ENCODE measurements at places on chromosomes 12 and 14.
A peak's percentile ranks its signal among the peaks of the same experiment; 100 is the strongest.

DNA sequence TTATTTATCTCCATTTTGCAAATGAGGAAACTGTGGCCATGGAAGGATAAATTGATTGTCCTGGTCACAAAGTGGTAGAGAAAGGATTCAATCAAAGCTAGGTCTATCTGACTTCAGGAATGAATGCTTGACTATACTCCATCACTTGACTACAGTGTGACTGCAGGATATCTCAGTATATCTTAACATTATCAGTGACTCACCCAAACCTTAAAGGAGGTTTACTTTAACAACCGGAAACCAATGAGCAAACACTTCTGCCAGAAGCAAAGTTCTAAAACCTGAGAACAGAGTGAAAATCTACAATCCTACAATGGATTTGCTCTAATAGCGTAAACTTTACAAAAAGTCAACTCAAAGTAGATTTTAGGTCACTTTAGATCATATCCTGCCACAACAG, 277.0 kb downstream of the CEP128 start:
- DNase-seq, result no peak

DNA sequence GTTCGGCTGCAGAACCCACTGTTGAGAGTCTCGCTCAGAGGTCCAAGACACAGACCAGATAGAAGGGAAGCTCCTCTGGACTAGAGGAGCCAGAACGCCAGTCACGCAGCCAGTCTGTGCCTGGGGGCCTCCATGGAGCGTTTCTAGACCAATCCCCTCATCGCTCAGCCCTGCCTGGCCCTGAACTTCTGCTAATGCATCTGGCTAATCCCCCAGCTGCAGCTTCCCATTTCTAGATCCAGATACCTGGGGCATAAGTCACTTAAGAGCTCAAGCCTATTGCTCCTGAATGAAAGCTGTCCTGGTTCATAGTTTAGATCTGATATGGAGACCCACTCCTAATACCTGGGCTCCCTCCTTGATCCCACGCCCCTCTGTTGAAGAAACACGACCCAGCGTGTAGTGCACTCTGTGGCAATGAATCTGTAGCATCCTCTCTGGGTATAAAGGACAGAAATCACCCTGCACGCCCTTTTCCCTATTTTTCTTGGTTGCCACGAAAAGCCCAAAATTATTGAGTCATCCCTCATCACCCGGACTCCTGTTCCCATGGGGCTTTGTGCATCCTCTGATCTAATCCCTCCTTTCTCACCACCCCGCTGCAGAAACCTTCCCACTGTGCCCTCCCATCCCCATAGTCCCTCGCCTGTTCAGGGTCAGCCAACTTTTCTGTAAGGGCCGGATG, 341.6 kb upstream of the FKBP4 start:
- no peak for DNase-seq

GRCh38 chr14:91752961-91753360, 21.1 kb upstream of the CATSPERB start:
- no peak for DNase-seq

DNA sequence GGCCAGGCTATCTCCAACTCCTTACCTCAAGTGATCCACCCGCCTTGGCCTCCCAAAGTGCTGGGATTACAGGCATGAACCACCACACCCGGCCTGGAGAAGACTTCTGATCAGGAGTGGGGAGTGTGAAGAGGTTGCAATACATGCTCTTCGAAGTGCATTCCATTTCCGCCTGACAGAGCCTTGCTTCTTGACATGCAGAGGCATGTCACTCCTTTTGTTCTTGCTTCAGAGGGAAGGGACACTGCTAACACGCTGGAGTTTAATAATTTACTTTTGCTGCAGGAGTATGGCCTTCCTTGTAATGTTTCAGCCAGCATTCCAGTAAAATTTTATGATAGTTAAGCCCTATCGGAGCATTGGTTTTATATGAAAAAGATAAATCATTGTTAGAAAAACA, 74.9 kb downstream of the SLC25A47 start:
- DNase-seq, result peak; percentile 60

- no peak for DNase-seq
These were observed 178.9 kb upstream of the FKBP4 start for GRCh38 chr12:2615665-2616402.

DNA sequence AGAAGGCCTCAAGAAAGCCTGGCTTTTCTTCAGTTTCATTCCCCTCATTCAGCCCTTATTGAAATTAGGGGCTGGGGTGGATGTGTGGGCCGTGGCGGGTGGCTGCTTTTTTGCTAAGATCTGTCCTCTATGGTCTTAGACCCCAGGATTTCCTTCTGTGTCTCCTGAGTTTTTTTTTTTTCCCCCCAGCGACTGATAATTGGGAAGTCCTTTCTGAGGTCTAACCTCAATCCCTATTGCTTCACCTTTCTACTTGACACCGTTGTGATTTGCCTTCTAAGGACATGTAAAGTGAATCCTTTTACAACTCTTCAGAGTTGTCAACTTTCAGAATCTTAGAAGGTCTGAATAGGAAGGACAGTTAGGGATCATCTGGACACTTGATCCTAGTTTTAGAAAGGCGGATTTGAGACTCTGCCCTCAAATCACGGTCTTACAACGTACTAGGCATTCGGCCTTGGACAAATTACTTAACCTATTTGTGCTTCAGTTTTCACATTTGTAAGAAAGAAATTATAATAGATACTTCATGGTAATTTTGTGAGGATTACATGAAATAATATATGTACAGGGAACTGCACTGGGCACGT, 4.4 kb downstream of the GPR84 start:
- no peak for DNase-seq

GRCh38 chr14:77123381-77124325, 17.9 kb downstream of the ZDHHC22 start:
- DNase-seq, result peak; percentile 91
